MM.1S (cell line): ENCODE measurements at places on chromosomes 7 and 10.
A peak's percentile ranks its signal among the peaks of the same experiment; 100 is the strongest.

DNA sequence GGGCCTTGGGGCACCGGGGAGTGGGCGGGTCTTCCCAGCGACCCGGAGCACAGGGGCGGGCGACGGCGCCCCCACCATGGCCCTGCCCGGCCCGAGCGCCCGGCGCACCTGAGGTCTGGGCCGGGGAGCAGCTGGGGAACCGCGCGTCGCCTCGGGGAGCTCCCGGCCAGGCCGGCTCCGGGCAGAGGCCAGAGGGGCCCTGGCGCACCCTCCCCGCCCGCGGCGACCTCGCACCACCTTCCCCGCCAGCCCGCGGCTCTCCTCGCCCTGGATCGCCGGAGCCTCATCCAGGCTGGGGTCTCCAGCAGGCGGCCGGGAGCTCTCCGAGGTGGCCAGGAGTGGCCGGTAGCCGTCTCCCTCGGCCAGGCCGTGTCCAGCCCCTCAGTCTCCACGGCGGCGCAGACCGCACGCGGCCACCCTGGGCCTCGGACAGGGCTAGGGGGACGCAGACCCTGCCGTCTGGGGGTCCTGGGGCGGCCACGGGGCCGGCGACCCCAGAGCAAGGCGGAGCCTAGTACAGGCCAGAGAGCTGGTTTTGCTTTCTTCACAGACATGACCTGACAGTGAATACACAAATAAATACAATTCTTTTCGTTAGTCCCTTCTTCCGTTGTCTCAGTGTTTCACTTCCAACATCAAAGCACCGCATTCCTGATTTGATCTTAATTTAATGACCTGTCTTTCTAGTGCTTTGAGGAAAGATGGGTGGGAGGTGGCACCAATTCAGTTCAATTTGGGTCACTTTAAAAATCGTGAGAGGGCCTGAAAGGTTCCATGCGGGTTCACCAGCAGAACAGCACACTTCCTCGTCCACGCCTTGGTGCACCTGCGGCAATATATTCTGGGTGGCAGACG lies 356.9 kb downstream of the DNAJB6 start:
- DNase-seq, result no peak

- no peak for DNase-seq
These were observed 312.9 kb downstream of the TCERG1L start for GRCh38 chr10:130998642-130999041.

DNA sequence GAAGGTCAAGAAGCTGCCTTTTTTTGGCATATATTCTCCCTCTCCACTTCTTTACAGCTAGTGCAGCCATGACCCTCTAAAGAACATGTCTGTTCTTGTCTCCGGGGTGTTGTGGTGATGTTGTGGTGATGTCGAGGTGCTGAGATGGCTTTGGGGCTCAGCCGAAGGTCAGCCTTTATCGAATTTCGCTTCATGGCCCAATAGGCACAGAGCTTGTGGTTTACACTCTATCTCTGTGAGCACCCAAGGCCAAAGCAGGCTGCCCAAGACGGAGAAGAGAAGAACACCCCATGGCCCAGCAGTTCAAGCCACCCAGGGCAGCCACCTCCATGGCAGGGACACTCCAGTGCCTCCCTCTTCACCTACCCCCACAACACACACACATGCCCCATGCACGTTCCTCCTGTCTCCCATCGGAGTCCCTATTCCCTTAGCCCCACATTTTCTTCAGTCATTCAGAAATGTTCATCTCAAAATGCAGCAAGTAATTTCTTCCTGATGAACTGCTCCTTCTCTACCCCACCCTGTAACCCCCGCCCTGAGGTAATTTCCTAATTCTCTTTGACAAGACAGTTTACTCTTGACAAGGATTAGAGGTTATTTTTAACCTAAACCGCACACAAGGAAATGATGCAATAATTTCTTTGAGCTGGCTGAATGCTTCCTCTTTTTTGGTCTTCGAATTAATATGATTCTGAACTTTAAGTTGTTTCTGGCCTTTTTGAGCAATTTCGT lies 18.6 kb upstream of the ADRB1 start:
- peak; percentile 42 for DNase-seq

- no peak for DNase-seq
These were observed 236.3 kb upstream of the CTBP2 start for GRCh38 chr10:125396676-125397075.

DNA sequence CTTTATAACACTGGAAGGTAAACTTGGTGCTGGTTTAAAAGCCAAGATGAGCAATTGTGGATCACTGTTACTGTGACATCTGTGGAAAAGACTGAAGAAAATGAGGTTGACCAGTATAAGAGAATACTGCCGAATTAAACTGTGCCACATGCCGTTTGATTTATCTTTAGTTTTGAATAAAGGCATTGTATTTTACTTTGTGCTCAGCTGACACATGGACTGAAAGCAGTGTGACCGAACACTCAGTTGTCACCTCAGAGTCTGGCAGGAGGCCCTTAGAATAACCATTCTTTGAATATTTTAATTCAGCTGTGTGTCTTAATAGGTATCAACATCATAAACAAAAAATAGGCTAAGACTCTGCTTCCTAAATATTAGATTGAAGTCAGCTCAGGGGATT lies 133.7 kb upstream of the GJD4 start:
- DNase-seq, result no peak

GRCh38 chr10:76037531-76038155 lies 606.2 kb downstream of the LRMDA start:
- DNase-seq, result no peak

DNA sequence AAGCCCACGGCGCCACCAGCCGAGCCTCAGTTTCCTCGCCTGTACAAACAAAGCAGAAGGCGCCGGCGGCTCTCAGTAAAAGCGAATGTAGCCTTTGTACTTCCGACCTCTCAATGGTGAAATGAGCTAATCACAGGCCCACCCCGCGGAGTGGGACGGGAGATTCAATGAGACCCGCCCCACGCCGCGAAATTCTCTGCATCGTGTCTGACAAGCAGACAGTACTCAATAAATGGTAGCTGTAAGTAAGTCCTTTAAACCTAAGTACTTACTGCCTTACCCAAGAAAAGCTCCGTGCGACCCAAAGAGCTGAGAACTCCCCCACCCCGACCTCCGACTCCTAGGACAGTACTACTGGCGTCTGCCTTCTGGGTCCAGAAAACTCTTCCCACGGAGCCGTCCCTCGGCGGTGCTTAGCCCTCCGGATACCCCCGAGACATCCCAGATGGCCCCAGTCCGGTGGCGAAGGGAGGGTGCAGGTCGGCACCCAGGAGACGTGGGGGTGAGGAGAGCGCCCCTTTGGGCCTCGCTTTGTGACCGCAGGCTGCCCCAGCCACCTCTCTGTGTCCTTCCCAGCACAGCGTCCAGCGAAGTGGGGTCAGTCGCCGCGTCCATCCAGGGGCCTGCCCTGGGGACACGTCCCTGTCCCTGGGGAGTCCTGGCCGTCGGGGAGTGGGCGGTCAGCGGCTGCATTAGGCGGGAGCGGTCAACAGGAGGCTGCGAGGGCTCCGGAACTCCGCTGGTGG lies 972 bp upstream of the CXCL12 start:
- no peak for DNase-seq

DNA sequence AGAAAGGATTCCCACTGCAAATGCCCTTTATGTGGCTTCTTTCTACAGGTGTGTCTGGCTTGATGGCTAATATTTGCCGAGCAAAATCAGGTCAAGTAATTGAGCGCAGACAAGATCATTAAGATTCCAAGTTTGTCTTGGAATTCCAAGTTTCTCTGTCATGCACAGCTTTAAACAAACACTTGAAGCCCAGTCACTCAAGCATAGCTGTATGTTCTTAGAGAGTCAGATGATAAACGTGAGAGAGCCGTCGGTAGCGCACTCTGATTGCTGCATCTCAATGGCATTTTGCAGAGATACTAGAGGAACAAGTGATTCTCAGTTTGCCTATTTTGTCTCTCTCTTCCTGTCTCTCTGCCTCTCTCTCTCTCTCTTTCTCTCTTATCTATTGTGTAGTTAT lies 658 bp downstream of the DMBT1 start:
- no peak for DNase-seq

DNA sequence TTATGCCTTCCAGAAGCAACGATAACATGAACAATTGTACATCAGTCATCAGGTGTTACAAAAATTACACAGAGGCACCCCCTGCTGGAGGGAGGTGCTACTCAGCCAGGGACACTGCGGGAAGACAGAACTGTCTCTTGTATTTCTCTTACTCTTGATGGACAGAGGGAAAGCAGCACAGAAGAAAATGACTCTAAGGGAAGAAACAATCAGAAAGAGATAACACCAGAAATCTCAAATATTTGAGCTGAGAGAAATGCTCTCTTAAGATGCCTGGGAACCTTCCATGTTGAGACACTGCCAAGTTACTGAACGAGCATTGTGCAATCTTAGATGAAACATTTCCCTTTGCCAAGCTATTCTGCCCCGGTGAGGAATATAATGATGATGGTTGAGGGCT lies 227.6 kb upstream of the NPSR1 start:
- peak; percentile 50 for DNase-seq

- no peak for DNase-seq
These were observed 4.6 kb downstream of the AKR1B1 start for GRCh38 chr7:134454277-134454676.

GRCh38 chr7:154864523-154864891 lies 138.4 kb downstream of the PAXIP1 start:
- no peak for DNase-seq

DNA sequence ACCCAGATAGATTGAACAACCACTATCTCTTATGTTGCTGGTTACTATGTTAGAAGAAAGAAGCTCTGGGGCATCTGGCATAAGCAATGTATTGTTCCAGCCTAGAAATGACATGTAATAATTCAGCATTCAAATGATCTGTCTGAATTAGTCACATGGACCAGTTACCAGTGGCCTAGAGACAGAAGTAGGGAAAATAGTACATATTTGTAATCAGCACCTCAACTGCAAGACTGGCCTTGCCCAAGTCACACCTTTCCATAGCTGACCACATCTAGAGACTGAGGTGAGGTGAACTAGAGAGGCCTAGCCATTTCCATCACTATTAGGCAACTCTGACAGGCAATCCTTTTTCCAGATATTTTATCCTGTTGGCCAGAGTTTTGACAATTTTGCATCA lies 315.6 kb upstream of the KCND2 start:
- no peak for DNase-seq

DNA sequence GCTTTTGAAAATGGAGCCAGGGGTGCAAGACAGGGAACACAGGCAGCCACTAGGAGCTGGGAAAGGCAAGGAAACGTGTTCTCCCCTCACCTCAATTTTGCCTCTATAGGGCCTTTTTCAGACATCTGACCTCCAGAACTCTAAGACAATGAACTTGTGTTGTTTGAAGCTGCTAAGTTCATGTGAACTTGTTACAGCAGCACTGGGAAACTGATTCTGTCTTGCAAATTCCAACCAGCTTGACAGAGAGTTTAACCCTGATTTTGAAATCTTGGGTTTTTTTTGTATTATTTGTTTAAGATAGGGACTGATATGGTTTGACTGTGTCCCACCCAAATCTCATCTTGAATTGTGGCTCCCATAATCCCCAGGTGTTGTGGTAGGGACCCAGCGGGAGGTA lies 852.9 kb downstream of the LRMDA start:
- no peak for DNase-seq

DNA sequence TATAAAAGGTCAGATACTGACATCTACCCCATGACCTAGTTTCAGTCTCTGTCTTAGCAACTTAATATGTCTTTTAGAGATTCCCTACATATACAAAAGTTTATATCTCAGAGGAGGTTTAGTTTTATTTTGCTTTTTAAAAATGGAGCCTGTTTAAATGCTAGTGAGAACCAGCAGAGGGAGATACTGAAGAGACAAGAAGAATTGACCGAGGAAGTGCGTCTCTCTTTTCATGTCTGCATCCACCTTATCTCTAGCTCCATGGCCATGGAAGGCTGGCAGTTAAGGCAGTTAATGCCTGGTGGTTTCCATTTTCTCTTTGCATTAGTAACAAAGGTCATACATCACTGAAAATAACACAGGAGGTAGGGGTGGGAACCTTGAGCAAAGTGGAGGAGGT lies 10.7 kb downstream of the SUV39H2 start:
- DNase-seq, result no peak

DNA sequence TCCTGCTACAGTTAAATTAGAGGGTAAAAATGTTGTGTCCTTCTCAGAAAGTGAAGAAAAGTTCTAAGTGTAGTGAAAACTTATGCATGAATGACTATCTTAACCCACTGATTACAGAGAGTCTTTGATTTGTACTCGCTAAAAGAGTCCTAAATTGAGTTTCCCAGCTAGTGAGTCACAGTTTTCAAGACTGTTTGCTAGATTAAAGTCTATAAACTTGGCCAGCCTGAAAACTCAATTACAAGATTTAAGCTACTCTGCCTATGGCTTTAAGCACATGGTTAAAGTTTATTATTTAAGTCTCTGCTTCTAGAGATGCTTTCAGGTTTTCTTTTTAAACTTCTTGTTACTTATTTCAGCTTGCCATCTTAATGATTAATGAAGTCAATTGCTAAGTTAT lies 44.4 kb downstream of the MRPS24 start:
- no peak for DNase-seq

- no peak for DNase-seq
These were observed 37.8 kb downstream of the STEAP4 start for GRCh38 chr7:88268858-88269257.

DNA sequence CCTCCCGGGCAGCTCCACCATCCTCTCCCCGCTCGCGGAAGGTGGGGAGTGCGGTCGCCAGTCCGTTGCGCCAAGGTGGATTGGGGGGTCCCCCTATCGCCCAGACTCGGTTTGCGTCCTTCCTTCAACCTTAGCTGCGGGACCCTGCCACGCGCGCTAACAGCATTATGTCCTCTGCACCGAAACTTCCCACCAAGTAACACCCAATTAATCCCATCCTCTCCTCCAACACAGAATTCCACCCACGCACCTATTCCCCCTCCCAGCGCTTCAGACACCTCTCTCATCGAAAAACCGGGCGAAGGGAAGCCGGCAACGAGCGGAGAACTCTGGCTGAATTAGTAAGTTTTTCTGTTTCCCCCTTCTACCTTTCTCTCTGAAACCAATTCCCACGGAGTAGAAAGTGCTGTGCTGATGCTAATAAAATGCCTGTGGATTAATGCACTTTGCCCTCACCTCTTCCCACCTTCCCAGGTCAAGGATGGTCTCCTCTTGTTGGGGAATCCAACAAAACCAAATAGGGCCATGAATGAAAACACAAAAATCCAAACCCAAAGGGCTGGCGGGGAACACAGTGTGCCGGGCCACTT lies 947 bp downstream of the HOXA3 start:
- DNase-seq, result no peak

- DNase-seq, result no peak
These were observed 4.2 kb upstream of the NT5C3A start for GRCh38 chr7:33066771-33067170.

DNA sequence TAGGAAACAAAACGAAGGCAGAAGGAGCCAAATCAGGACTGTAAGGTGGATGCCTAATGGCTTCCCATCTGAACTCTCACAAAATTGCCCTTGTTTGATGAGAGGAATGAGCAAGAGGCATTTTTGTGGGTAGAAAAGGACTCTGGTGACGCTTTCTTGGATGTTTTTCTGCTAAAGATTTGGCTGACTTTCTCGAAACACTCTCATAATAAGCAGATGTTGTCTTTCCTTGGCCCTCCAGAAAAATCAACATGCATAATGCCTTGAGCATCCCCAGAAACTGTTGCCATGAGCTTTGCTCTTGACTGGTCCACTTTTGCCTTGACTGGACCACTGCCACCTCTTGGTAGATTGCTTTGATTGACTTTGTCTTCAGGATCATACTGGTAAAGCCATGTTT lies 13.5 kb downstream of the PTPN12 start:
- no peak for DNase-seq
